ENCODE measurements at places on chromosomes 2 and 18.
A peak's percentile ranks its signal among the peaks of the same experiment; 100 is the strongest.

- peak; percentile 56 for DNase-seq
Observed at GRCh38 chr2:40178971-40179370, 272.9 kb downstream of the SLC8A1 start.

DNA sequence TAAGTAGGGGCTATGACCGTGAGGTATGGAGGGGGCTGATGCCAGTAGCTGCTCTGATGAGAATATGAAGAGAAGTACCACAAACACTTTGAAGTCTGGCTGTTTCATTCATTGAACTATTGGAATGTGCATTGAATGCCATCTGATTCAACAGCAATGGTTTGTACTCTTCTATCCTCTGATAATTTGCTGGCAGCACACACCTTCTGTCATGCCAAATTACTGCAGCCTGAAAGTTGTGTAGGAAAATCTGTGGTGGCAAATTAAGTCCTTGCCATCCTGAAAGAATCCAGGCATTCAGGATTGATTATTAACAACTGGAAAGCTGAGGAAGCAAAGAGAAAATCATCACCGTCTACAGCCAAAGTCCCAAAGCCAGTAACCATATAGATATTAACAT lies 711.2 kb downstream of the NRXN1 start:
- no peak for DNase-seq

GRCh38 chr2:21067859-21068537 lies 24.1 kb upstream of the APOB start:
- peak; percentile 30 for DNase-seq

DNA sequence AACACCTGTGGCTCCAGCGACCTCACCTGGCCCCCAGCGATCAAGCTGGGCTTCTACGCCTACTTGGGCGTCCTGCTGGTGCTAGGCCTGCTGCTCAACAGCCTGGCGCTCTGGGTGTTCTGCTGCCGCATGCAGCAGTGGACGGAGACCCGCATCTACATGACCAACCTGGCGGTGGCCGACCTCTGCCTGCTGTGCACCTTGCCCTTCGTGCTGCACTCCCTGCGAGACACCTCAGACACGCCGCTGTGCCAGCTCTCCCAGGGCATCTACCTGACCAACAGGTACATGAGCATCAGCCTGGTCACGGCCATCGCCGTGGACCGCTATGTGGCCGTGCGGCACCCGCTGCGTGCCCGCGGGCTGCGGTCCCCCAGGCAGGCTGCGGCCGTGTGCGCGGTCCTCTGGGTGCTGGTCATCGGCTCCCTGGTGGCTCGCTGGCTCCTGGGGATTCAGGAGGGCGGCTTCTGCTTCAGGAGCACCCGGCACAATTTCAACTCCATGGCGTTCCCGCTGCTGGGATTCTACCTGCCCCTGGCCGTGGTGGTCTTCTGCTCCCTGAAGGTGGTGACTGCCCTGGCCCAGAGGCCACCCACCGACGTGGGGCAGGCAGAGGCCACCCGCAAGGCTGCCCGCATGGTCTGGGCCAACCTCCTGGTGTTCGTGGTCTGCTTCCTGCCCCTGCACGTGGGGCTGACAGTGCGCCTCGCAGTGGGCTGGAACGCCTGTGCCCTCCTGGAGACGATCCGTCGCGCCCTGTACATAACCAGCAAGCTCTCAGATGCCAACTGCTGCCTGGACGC lies 4.9 kb downstream of the GPR35 start:
- DNase-seq = no peak

DNA sequence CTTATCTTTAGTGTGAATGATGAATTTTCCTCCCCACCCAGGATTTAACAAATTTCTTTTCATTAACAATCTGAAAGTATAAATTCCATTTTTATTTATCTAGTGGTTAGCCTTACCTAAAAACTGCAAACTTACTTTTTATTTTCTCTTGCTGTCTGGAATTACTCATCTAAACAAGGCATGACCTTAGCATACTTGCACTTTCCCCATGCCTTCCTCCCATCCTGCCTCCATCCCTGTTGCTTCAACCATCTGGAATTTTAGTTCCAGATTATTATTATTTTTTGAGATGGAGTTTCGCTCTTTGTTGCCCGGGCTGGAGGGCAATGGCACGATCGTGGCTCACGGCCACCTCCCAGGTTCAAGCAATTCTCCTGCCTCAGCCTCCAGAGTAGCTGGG lies 35.6 kb downstream of the GDF7 start:
- no peak for DNase-seq

DNA sequence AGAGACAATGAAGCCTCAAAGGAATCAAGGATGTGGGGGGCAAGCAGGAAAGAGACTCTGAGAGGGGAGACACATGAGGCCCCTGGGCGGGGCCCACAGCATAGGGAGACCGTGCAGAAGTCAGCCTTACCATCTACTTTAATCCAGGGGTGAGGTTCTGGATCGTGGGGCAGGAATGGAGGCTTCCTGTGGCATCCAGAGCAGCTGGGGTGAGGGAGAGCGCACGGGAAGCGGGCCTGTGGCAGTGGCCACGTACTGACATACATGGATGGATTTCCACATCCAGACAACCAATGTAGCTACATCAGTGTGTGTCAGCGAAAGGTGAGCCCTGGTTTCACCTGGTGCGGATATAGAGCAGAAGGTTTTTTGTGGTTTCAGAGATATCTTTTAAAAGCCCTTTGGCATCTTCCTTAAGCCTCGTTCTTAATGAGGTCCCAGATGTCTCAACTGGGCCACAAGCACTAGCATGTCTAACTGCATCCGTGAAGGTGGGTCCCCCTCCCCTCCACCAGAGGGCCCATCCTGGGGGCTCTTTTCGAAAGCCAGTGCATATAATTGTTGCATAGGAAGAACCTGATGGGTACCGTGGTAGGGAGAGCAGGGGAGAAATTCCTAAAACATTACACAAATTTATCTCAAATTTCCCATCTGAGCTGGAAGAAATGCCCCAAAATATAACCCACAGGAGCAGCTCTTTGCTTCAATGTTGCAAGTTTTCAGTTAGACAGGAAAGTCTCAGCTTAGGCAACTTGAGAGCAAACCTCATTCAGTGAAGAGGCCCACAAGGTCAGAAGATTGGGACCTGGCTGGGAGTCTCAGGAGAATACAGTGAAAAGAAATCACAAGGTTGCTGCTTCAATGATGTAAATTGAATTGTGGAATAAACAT lies 90.9 kb downstream of the SP3 start:
- no peak for DNase-seq
